Mammary epithelial cell (primary cell): ENCODE measurements at places on chromosomes 6 and 20. TPM values are rescaled to one million over a fixed set of nuclear protein-coding genes. Genes with fewer than 3 reads are reported as not detected.

DNA sequence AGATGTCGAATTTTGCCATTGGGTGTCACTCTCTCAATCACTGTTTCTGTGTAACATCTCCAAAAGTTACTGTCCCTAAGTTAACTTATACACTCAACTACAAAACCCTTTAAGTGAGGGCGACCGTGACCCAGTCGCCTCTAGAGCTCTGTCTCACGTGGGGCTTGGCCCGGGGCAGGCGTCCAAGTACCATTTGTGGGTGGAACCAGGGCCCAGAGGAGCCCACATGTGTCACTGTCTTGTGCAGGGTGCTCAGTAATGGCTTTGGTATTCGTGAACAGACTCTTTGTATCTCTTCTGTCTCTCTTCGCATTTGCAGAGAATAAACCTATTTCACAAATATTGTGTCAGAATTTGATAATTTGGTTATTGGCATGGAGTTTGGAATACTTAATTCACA is 109.9 kb upstream of the THBS2 start:
- no peak for DNase-seq

DNA sequence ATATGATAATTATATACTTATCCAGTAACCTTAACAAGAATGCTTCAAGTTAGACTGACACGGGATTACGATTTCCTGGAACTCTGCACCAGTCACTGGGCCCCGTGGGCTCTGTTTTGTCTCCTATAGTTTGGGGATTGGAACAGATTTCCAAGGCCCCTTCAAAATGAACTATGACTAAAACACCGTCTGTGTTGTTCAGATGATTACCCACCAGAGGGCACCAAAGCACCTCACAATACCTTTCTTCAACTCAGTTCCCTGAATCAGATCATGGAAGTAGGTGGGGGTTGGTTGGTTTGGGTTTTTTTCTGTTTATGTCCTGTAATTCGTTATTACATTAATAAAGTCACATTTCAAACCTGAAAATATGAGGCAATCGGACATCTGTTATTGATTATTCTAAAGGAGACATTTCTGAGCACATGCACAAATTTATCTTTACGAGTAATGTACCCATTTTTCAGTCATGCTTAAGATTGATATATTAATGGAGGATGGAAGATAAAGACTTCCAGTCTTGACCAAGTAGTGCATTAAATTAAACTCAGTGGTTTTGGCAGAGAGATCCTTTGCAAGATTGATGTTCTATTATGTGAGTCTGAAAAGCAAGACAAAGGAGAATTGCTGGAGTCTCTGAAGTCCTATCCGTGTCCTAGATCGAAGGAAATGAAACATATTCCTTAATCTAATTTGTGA is 112.0 kb upstream of the COL21A1 start:
- peak; percentile 60 for DNase-seq

DNA sequence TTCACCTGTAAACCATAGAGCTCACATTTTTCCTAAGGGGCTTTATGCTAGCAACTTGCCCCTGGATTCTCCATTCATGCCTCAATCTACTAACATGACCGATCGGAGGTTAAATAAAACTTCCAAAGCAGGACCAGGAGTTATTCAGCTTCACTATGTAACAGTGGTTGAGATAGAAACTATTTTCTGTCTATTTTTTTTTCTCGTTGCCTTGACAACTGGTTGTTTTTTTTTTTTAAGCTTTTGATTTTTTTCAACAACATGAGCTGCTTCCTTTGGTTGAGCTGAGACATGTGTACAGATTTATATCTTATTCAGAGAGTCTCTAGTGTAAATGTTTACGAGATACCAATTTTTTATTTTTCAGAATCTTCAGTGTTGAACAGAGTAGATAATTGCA is 85.7 kb downstream of the SHLD1 start:
- no peak for DNase-seq

DNA sequence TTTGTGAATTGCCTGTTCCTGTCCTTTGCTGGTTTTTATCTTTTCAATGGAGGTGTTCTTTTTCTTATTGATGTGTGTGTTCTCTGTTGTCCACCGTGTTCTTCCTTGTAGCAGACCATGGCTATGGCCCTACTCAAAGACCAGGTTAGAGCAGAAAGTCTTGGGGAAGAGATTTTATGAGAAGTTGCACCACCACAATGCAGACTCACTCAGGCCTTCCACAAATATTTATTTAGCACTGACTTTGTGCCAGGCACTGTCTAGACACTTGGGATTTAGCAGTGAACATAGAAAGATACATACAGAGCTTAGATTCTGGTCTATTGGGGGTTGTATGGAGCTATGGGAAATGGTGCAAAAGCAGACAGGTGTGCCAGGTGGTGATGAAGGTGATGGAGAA is 98.8 kb downstream of the DTD1 start:
- no peak for DNase-seq

- DNase-seq, result no peak
Measured at GRCh38 chr6:141351721-141352120, 781.0 kb upstream of the GJE1 start.

- peak; percentile 48 for DNase-seq
Measured at GRCh38 chr6:140256248-140256647, 881.8 kb upstream of the CITED2 start.

- DNase-seq, result no peak
Measured at GRCh38 chr20:25220021-25220730, 24.7 kb downstream of the ENTPD6 start.

DNA sequence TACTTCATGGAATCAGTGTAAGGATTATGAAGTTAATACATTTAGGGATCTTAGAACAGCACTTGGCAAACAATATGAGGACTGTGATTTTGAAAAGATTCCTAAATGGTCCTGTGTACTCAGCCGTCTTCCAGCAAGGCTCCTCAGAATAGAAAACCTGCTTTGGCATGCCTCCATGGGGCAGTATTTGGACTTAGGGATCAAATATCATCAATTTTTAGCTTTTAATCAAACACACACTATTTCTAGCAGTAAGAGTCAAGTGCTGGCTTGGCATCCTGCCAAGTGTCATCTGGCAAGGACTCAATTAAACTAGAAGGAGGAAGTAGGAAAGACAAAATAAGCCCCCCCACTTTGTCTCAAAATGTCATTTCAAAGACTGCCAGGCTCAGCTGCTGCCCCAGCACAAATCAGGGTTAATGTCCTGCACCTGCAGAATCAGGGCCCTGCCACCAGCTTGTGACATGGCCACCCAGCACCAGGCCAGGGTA is 40.8 kb downstream of the IYD start:
- no peak for DNase-seq

The EMILIN3 gene
- total RNA-seq, result not detected in 2 replicates

The MAFB gene
- 0.47 and 0.86 TPM in 2 replicates for total RNA-seq

The C20orf202 gene
- total RNA-seq, result not detected in 2 replicates

The MAS1 gene
- not detected in 2 replicates for total RNA-seq

The SMIM28 gene
- total RNA-seq, result not detected

The GMDS gene
- total RNA-seq, result 11.5 TPM
